ENCODE measurements at places on chromosomes 16 and 17.

GRCh38 chr17:60134396-60135150 is 15.2 kb upstream of the CA4 start:
- DNase-seq, result no peak

DNA sequence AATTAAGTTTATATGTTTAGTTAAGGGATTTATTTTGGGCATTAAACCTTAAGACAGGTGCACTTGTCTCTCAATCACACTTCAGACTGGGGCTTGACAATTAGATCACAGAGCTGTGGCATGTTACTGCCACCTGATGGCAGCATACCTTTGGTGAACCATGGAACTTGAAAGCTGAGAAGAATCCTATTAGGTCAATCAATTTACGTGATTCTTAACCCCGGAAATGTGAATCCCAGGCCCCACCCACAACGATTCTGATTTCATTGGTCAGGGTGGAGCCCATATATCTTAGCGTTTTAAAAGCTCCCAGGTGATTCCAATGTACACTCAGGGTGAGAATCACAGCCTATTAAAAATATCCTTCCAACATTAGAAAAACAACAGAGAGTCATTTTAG is 91.0 kb downstream of the GSG1L start:
- peak; percentile 20 for DNase-seq

DNA sequence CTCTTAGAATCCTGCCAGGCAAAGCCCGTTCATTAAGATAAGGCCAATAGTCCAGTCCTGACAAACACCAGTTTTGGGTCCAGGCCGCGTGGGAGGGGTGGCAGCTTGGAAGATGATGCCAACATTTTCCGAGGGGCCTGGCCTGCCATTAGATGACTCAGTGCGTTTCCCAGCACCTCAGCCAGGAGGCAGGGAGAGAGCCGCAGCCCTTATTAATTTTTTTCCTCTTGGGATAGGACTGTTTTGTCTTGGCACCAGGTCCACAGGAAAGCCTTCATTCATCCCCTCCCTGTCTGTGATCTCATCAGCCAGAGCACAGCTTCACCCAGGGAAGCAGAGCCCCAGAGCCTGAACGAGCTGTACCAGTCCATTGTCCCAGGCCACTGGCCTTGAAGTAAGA is 4.7 kb upstream of the NDEL1 start:
- no peak for DNase-seq

DNA sequence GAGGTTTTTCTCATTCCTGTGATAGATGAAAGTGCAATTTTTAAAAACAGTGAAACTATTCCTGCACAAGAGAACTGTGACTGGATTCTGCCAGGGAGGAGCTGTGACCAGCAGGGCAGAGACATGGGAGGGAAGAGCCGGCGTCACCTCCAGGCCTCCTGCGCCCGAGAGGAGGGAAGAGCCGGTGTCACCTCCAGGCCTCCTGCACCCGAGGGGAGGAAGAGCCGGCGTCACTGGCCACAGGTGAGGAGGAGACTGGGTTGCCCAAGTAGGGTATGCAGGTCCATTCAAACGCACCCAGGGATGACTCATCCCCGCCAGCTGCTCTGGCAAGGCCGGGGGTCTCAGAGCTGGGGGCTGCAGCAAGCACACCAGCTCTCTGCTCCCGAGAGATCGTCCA is 56.7 kb downstream of the METRNL start:
- no peak for DNase-seq

DNA sequence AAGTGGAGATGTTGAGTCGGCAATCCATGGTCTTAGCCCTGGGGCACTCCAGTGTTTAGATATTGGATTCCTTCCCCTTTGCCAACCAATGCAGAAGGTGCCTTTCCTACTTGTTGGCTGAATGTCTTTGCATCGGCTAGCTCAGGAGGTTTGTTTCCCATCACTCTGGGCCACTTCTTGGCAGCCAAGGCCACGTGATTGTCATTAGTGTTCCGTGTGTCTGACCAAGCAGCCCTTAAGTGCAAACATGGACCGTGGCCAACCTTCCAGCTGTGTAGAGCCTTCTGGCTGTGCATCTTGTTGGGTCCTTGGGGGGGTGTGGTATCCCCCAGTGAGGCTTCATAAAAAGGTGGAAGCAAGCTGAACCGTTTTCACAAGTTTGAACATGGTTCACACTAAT is 66.0 kb downstream of the GNAO1 start:
- DNase-seq, result no peak

DNA sequence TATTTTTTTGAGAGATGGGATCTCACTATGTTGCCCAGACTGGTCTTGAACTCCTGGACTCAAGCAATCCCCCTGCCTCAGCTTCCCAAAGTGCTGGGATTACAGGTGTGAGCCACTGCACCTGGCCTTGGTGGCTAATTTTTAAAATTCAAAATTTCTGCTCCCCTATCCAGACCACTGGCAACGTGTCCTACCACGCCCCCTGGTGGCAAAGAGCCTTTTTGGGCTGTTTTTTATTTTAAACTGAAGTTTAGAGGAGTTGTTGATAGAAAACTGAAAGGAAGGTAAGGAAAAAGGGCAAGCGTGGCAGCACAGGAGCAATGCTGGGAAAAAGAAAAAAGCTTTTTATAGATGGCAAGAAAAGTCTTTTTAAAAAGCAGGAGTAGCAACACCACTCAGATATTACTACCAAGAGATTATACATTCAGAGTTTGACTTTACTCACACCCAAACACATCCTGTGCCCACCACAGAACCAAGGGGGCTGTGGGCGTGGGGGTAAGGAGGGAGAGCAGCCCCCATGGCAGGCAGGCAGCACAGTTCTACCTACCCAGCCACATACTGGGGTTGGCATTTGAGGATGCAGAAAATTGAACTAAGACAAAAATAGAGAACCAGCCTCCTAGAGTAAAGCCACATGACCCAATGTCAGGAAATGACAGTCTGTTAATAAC is 4.2 kb upstream of the MXRA7 start:
- DNase-seq, result no peak

DNA sequence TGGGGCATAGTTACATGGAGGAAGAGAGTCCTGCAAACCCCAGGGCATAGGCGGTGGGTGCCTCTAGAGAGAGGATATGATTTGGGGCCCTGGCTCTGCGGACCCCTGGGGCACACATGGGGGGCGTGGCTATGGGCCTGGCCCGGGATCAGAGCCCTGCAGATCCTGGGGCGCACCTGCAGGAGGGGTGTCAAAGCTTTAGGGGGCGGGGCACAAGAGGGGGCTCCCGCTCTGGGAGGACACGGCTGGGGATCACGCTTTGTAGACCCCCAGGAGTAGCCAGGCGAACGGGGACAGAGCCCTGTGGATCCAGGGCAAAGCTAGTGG is 497 bp downstream of the BCL7C start:
- DNase-seq, result no peak

GRCh38 chr17:61488878-61489718 is 36.9 kb downstream of the TBX4 start:
- DNase-seq, result no peak

DNA sequence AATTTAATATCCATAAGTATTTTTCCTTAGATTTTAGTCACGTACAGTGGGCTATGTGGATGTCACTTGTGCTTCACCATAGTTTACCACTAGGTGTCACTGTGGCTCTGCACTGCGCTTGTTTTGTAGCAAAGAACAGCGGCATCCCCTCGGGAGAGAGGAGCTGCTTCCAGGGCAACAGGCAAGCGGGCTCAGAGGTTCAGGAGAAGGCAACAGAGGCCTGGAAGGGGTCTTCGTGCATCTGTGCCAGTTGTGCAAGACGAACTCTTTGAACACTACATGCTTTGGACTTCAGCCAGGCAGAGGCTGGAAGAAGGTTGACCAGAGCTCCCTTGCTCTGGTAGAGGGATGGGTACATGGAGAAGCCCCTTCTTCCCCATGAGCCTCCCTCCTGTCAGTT is 20.6 kb downstream of the CYB561 start:
- peak; percentile 57 for DNase-seq

GRCh38 chr16:1351215-1351581 is 480 bp downstream of the TSR3 start:
- DNase-seq, result no peak

Measured in NCI-H748 treated with DMSO at 0.1 percent for 48 hours (cell line).